Activated T-cell treated with anti-CD3 and anti-CD28 coated beads, Interleukin-2, amount 50 U/mL, for 48 hours (primary cell): ENCODE measurements at places on chromosomes 12 and 14.

- peak; percentile 26 for DNase-seq
These were observed 443 bp downstream of the MAGOHB start for GRCh38 chr12:10612984-10613348.

GRCh38 chr12:92143258-92143657, 2.4 kb downstream of the BTG1 start:
- no peak for DNase-seq

- no peak for DNase-seq
These were observed 31.7 kb downstream of the HIF1A start for GRCh38 chr14:61726778-61727658.

DNA sequence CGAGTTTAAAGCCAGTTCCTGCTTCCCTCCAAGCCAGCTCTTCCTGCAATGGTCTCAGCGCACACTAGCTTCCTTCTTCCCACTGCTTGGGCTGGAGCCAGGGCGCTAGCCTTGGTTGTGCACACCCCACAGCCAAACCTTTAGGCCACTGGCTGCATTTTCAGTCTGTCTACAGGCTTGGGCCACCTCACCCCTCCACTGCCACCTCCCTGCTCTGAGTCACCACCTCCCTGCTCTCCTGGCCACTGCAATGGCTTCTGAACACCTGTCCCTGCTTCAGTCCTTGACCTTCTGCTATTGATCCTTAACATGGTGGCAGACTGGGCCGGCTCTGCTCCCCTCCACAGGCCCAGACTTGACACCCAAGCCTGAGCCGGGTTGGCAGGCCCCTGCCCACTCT, 151.1 kb downstream of the RBM19 start:
- no peak for DNase-seq

GRCh38 chr14:31828946-31829868, 247.9 kb upstream of the ARHGAP5 start:
- no peak for DNase-seq

DNA sequence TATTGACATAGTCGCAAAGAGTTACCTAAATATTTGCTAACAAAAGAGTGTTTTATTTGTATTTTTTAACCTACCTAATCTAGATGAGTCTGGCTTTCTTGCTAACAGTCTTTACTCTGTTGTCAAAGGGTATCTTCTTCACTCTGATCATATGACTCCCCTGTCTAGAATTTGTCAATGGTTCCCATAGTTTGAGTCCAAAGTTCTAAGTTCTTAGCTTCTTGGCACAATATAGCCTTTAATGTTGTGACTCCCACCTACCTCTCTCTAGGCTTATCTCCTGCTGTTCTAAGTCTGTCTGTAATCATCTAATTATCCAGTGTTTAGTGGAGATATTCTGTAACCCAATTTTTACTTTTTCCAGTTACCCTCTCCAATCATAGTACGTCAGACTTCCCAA, 104.3 kb upstream of the PDE3A start:
- no peak for DNase-seq

DNA sequence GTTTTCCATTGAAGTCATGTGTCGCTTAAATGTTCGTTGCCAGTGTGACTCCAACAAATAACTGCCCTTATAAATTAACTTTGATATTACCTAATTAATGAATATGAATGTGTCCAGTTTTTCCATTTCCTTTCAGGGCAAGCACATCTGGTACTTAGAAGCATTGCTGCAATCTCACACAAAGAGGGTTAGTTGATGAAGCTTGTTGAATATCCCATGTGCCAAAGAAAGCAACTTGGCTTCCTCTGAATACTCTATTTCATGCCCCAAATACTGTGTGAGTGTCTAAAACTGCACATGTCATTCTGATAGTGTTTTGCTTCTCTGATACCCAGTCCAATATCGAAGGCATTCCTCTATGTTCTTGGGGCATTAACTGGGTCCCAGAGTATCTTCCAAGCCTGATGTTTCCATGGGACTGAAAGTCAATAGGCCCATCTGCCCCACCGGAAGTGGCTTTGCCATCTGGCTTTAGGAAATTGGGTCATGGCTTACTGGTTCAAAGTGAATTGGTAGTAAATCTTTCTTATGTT, 75.8 kb upstream of the CNTN1 start:
- DNase-seq, result no peak

DNA sequence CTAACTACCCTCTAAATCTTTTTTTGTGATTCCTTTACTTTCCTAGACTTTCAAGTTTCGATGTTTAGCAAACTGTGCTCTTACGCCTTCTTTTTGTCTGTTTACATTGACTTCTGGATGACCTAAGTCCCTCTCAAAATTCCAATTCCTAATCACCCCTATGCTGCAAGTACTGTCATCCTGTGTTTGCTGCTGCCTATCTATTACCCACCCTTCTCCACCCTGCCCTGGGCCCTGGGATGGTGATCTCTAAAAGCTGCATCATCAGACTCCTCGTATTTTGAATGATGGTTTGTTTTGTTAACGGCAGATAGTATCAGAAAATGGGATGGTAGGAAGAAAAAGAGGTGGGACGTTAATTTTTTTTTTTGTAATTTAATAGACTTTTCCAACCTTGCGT, 272.1 kb downstream of the DIO2 start:
- no peak for DNase-seq

GRCh38 chr12:84507956-84508850, 404.4 kb downstream of the SLC6A15 start:
- no peak for DNase-seq

- DNase-seq, result no peak
These were observed 41.1 kb downstream of the TMEM63C start for GRCh38 chr14:77222546-77223225.

DNA sequence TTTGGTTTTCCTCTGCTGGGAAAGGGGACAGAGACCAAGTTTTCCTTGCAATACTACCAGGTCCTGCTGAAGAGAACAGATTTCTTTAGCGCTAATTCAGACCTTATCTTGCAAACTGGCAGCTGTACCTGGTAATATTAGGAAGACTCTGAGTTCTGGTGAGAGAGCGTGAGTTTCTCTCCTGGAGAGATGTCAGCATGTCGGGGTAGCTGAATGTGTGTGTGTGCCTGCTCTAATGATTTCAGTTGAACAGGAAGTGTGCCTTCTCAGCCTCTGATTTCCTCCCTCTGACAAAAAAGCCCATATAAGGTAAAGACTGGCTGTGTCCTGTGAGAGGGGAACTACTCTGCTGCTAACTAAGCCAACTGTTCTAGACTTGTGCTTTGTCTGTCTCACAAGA, 10.3 kb upstream of the ERP27 start:
- DNase-seq, result peak; percentile 36

- no peak for DNase-seq
These were observed 28.7 kb downstream of the UBE2N start for GRCh38 chr12:93413064-93413463.

DNA sequence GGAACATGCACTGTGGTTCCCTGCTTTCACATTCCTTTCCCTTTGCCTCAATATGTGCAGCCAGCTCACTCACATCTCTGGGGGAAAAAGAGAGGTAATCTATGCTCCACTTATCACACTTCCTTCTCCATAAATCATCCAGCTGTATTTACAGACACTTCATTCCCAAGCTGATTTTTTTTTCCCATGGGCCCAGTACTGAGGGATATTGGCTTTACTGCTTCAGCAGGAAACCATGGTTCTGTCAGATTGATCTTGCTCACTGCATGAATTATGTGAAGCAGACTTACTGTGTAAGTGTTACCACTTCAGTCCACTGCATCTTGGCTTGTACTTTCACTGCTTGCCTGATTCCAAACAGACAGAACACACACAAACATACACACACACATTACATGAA, 555.6 kb downstream of the CCER1 start:
- no peak for DNase-seq

DNA sequence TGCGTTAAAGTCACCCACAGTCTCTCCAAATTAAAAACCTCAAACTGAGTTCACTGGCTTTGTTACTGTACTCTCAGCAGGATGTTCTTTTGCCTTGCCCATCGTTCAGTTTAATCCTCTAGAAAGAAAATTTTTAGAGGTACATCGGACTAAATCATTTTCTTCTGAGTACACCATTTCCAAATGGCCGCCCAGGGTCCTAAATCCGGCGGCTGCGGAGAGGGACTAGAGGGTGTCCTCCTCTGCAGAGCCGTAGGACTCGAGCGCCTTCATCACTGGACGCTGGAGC, 1.4 kb downstream of the LIN7A start:
- DNase-seq, result no peak

DNA sequence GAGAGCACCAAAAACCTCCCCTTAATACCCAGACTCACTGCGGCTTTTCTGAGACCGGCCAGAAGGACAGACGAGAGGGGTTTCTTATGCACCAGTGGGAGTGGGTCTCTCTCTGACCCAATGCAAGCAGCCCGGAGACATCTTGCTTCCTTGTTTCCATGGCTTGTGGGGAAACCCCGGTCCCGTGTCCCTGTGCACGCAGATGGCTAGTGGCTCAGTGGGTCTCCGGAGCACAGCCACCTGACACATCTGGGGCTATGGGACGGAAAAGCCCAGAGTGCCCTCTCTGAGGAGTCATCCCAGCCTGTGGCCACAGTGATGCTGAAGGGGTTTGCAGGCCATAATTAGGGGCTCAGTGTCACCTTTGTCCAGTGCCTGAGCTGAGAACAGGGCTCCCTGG, 197.6 kb downstream of the PHETA1 start:
- DNase-seq, result no peak

- DNase-seq, result no peak
These were observed 55.0 kb downstream of the POLR3B start for GRCh38 chr12:106412563-106412962.

- no peak for DNase-seq
These were observed 17.8 kb downstream of the CORO1C start for GRCh38 chr12:108713471-108713870.

DNA sequence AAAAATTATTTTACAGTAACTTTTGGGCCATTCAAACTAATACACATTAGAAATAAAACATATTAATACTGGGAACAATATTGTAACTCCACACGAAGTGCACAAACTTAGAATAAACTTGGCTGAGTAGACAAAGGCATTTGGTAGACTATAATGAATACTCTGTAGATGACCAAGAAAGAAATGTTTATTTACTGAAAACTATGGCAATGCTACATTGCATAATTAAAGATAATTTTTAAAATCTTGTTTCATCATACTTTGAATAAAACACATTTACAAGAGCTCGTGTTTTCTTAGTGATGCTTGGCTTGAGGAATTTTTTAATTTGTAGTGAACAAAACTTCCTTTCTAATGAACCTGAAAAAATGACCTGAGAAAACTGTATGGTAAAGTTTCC, 21.3 kb downstream of the RERG start:
- no peak for DNase-seq

DNA sequence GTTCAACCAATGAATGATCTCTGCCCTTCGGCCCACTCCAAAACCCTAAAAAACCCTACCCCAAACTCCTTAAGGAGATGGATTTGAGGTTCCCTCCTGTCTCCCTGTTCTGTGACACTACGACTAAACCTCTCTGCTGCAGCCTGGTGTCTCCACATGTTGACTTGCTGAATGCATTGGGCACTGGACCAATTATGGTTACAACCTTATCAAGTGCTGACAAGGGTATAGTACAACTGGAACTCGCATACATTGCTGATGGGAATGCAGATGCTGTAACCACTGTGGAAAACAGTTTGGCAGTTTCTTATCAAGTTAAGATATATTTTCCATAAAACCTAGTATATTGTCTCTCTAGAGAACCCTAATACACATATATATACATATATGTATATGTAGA, 6.3 kb upstream of the DICER1 start:
- DNase-seq, result no peak

DNA sequence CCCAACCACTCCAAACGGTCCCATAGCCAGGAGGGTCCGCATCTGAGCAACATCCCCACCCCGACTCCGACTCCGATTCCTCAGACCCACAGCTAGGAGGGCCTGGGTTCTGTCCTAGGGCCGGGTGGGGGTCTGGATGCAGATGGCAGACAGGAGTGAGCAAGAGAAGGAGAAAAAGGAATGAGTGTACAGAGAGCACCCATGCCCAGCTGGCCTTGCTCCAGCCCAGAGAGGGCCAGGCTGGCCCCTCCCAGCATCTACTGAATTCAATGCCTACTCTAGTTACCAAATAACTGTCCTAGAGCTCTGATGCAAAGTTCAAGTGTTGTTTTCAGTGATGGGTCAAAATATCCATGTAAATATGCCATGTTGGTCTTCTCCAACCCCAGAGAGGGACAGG, 40.8 kb downstream of the VDR start:
- no peak for DNase-seq

GRCh38 chr12:24754690-24755638, 193.9 kb downstream of the BCAT1 start:
- DNase-seq, result no peak

GRCh38 chr12:47949441-47950341, 13.7 kb upstream of the TMEM106C start:
- peak; percentile 53 for DNase-seq

- peak; percentile 48 for DNase-seq
These were observed 8.5 kb upstream of the LTBP2 start for GRCh38 chr14:74620497-74620921.

DNA sequence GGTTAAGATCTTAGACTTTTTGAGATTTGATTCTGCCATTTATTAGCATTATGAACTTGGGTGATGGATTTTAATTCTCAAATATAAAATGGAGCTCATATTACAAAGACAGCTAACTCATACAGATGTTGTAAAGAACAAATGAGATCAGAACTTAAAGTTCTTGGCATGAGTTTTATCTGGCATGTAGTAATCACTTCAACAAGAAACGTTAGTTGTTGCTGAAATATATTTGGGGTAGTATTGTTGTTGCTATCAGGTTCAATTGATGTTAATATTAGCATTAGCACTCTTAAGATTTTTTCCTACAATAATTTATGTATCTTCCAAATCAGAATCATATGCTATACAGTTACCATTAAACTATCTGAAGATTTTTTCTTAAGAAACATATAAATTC, 71.0 kb downstream of the SLC6A15 start:
- DNase-seq, result no peak

- DNase-seq, result peak; percentile 63
These were observed 9.7 kb downstream of the MPHOSPH9 start for GRCh38 chr12:123223241-123223668.

DNA sequence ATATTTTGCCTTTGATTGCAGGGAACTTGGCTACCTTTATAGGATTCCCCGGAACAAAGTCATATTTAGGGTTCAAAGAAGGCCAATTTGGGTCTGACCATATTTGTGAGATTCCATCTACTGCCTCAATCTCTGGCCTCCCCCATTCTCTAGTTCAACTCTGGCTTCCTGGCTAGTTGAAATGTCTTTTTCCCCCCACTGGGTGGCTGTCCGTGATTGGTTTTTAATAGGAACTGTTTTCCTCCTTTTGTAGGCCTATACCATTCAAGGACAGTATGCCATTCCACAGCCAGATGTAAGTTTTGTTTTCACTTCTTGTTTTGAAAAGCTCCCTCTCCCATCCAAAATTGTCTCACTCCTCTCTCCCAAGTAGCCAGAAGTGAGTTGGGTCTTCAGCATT, 13.8 kb downstream of the PCBP2 start:
- no peak for DNase-seq

GRCh38 chr12:114945351-114945750, 261.4 kb upstream of the TBX3 start:
- no peak for DNase-seq

GRCh38 chr12:121568971-121569751, 11.7 kb downstream of the KDM2B start:
- DNase-seq, result no peak

- DNase-seq, result peak; percentile 54
These were observed at the start of gene SVOP for GRCh38 chr12:109020796-109021380. Gene SVOP (minus strand): TSS chr12:109021068. CDS start chr12:109020868, 200 bp downstream.
